Esophagus squamous epithelium (tissue), 5 donors: ENCODE measurements at places on chromosomes 3 and 15. TPM values are rescaled to one million over a fixed set of nuclear protein-coding genes. Genes with fewer than 3 reads are reported as not detected.

The MYO5C gene
- total RNA-seq, result 17.8 TPM

The KNL1 gene
- total RNA-seq, result 17.3 TPM

The SLITRK3 gene
- 5.1 TPM for total RNA-seq

The TJP1 gene
- total RNA-seq, result 133 TPM

DNA sequence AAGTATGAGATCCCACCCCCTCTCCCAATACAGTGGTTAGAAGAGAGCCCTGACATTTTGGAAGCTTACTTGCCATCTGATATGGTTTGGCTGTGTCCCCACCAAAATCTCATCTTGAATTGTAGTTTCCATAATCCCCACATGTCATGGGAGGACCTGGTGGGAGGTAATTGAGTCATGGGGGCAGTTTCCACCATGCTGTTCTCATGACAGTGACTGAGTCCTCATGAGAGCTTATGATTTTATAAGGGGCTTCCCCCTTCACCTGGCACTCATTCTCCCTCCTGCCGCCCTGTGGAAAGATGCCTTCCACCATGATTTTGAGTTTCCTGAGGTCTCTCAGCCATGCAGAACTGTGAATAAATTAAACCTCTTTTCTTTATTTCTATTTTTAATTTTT, 28.8 kb upstream of the HES1 start:
- no peak for DNase-seq

DNA sequence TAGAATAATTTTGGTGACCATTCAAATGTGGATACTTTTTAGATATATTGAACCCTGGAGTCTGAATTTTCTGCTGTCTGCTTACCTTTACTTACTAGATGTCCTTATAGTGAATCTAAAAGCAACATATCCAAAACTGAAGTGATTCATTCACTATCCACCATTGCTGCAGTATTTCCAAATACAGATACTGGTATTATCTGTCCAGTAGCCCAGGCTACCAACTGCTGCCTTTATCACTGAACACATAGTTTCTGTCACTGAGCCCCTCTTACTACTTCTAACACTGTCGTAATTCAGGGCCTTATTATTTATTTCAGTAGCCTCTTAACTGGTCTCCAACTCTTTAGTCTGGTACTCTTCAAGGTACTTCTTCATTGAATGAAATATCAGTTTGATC, 49.2 kb downstream of the SLMAP start:
- DNase-seq, result no peak

DNA sequence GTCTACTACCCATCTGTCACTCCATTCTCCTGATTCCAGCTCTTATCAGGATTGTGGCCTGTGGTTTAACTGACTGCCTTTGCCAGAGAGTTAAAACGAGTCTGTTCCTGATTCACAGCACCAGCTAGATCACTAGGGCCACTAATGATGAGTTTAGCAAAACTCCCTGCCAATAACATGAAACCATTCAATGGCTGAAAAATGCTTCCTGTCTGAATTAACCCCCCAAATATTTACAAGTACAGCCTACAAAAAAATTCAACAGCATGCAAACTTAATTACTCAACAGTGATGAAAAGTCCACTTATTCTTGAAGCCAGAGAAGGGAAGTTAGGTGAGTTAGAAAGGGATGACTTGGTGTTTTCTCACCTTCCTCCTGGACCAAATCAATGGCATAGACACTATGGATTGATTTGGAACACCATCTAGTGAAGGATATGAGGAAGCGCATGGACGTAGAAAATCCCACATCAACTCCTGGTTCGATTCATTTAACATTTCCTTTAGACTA, 141.4 kb downstream of the TGFBR2 start:
- no peak for DNase-seq
